ENCODE measurements at places on chromosomes 7 and 10.
A peak's percentile ranks its signal among the peaks of the same experiment; 100 is the strongest.

DNA sequence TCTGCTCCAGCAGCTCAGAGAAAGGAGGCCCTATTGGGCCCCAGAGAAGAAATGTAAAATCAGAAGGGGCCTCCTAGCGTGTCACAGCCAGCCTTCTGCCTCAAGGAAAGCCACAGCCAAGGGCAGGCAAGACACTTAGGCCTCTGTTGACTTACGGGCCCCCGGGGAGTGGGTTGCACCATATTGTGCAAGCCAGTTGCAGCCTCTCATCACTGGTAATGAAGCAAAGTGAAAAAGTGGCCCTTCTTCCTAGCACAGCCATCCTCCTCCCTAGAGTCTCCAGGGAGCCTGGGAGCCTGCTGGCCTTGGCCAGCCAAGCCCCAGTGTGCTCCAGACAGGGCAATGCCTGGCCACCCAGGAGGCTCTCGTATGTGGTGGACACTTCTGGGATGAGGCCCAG is 56.2 kb upstream of the GDF10 start:
- no peak for DNase-seq

GRCh38 chr10:126734015-126734414 is 63.5 kb upstream of the C10orf90 start:
- no peak for DNase-seq

- no peak for DNase-seq
Observed at GRCh38 chr7:36568452-36568849, 155.8 kb downstream of the AOAH start.

- no peak for DNase-seq
Observed at GRCh38 chr10:1048349-1048731, 579 bp downstream of the IDI1 start.

DNA sequence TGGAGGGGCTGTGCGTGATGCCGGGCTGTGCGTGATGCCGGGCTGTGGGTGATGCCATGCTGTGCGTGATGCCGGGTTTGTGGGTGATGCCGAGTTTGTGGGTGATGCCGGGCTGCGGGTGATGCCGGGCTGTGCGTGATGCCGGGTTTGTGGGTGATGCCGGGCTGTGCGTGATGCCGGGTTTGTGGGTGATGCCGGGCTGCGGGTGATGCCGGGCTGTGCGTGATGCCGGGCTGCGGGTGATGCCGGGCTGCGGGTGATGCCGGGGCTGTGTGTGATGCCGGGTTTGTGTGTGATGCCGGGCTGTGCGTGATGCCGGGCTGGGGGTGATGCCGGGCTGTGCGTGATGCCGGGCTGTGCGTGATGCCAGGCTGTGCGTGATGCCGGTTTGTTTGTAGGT is 128.9 kb downstream of the FAM53B start:
- DNase-seq = no peak

DNA sequence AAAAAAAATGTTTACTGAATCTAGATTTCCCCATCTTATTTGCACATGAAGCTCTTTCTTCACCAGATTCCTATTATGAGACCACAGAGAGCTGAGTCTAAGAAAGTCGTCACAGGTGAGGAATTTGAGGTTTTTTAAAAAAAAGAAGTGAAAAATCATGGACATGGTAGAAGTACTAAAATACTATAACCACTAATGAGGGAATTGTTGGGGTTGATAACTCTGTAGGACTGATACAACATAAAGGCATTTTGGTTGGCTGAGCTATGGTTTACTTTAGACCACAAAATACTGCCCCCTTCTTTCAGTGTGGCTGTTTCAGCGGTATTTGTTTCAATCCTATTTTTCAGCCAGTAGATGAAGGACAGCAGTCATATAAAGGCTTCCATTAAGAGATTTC is 1111.3 kb downstream of the TYW1 start:
- DNase-seq = no peak

- no peak for DNase-seq
Observed at GRCh38 chr7:90797596-90797995, 201.5 kb downstream of the CDK14 start.

- no peak for DNase-seq
Observed at GRCh38 chr10:75688506-75689300, 257.3 kb downstream of the LRMDA start.

GRCh38 chr7:115086146-115086841 is 164.4 kb downstream of the MDFIC start:
- DNase-seq = no peak

DNA sequence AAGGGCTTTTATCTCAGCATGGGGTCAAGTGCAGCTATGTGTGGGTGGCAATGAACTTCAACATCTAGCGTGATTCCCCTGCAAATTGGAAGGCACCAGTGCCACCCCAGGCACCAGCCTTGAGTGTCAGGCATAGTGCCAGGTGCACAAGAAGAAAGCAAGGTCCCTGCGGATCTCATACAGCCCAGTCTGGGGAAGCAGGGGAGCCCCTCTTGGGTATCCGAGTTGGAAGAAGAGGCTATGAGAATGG is 269.0 kb downstream of the RPS24 start:
- no peak for DNase-seq

DNA sequence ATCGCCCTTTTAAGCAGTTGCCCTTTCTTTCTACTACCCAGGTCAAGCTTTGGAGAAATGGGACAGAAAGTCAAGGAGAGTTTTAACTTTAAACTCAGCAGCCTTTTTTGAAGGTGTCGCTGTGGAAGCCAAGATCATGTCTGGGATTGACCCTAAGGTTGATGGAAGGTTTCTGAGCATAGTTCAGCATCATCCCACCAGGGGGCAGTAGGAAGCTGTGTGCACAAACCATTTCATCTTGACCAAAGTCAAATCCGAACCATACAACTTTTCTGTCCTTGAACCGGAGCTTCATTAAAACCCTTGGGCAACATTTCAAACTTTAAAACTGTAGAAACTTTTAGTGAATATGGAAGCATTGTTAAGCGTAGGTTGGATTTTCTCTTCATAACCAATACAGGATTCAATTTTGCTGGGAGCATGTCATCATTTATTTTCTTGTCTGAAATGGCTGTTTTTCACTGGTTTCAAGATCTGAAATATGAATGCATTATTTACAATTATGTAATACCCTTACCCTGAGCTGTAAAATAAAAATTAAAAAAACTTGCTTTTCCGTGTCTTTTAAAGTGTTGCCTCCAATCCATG is 214.4 kb upstream of the KIAA1217 start:
- DNase-seq = peak; percentile 14

DNA sequence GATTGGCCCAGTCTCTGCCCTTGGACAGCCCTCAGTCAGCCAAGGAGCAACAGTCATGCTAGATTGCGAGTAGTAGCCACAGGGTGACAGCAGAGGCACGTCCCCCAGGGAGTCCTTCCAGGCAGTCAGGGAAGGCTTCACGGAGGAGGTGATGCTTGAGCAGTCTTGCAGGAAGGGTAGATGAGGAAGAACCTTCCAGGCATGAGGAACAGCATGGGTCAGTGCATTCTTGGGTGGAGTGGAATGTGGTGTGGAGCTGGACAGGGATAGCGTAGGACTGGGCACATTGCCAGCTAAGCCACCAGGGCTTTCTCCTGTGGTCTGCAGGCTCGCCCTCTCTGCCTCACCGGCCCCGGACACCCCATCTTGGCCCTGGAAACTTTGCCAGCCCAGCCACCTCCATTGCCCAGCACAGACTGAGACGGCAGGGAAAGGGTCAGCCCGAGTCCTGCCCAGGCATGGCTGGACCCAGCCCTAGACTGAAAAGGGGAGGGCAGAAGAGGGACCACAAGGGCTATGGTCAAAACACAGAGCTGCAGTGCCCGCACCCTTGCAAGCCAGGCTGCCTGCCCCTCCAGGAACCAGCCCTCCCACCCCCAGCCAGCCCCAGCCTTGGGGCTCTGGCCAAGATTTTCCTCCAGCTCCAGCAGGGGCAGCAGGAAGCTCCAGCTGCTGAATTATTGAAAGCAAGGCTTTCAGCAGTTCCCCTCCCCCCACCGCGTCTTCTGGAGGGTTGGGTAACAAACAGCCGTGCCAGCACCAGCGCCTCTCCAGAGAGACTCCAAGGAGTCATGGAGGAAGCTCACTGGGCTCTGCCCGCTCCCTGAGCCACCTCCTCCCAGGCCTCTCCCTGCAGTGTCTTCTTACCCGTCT is 18.7 kb downstream of the SRRM3 start:
- DNase-seq = no peak

DNA sequence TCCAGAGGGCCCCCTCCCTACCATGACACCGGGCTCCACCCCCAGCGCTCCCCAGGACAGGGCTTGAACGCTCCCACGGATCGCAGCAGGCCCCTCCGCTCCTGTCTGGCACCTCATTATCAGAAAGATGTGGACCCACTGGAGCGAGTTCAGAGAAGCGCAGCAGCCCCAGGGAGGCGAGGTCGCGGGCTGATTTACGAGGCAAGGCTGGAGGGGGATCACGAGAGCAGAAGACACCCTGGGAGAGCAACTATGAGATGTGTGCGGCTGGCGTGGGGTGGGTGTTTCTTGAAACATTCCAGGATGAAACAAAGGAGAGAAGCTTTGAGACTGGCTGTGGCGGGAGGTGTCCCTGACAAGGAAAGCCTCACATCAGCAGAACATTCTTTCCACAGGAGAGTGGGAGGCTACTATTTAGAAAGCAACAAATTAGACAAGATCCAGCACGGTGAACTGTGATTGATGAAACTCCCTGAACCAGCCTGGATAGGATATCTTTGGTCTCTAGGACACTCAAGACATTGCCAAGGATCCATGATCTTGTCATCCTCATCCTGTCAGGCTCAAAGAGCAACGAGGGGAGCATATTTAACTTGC is 66.0 kb downstream of the JCAD start:
- DNase-seq = no peak

DNA sequence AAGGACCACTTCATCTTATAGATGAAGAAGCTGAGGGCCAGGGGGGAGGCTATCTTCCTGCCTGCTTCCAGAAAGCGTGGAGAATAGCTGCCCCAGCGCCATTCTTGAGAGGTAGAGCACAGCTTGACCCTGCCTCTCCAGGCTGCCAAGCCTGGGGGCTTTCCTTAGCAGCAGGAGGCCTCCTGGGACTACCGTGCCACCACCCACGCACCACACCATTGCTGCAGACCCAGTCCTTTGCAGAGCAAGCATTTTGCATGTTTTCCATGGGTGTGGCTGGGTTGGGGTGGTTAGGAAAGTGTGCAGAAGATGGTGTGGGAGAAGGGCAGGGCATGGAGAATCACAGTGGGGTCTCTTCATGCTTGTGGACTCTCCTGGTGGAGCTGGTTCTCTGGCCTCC is 64.9 kb downstream of the TBXAS1 start:
- DNase-seq = peak; percentile 9

DNA sequence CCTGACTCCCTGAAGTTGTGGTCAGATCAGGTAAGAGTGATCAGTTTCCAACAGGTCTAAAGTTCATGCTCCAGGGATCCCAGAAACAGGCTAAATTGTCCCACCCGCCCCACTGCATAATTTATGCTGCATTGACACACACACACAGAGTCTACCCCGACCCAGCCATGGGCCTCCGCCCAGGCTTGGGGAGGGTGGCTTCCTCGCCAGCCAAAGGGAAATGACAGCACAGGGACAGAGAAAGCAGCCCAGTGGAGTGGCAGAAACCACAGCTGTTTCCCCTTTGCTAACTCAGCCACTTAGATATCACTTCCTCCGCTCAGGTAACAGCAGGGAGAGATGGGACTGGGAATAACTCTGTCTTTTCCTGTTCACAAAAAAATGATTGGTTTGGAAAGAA is 9.4 kb downstream of the SH3PXD2A start:
- DNase-seq = peak; percentile 21

DNA sequence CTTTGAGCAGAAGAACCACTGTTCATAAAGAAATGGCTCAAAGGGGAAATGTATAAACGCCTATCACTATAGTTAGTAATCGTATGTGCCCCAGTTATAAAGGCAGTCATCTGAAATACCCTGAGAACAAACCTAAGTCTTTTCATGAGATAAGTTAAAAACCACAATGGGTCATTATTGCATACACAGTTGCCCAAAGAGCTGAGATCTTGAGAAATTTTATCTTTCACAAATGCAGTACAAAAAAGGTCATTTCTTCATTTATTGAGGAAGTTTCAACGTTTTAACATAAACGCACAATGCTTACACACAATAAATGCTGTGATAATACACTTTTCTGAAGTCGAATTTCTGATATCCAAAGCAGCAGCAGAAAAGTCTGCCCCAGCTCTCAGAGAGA is 114.4 kb downstream of the MICU1 start:
- no peak for DNase-seq

DNA sequence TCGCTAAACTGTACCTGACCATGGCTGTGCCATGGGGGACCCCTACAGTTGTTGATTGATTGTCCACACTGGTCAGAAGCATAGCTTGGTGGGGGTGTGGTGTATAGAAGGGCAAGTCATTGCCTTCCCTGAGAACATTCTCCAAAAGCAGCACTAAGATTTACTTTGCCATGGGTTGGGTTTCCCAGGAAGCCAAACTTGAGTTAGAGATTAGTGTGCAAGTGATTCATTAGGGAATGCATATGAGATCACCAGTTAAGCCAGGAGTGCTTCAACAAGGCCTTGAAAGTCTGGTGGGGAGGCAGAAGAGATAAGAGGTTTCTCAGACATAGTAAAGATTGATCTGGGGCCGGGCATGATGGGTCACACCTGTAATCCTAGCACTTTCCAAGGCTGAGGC is 21.4 kb upstream of the TPST1 start:
- no peak for DNase-seq

DNA sequence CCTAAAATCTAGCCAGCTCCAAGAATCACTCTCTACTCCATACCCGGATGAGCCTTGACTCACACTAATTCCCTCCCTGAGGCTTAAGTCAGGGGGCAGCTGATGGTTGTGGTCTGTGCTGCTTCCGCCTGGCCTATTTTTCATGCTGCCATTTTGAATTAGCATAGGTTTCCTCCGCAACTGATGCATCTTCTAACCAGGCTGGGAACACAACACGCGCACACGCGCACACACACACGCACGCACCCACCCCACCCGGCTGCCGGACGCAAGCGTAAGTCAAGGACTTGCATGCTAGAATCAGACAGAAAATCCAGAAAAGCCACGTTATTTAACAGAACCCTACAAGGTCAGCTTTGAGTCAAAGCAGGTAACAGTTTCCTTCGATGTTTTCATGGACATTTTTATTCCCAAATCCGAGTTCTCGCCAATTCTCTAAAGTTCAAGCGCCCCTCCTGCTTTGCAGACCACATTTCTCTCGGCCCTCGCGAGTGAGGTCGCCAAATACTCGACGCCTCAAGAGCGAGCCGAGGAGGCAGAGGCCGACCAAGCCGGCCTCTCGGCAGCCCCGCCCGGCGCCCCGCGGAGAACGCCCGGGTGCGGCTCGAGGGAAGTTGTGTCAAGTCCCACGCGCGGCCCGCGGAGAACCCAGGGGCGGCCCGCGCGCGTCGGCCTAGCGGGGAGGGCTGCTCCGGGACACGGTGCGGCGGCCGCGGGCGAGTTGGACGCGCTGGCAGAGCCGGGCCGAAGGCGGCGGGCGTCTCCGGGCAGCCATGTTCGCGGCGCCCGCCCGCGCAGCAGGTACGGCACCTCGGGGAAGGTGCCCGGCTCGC is 961 bp downstream of the SCRN1 start:
- DNase-seq = peak; percentile 58

DNA sequence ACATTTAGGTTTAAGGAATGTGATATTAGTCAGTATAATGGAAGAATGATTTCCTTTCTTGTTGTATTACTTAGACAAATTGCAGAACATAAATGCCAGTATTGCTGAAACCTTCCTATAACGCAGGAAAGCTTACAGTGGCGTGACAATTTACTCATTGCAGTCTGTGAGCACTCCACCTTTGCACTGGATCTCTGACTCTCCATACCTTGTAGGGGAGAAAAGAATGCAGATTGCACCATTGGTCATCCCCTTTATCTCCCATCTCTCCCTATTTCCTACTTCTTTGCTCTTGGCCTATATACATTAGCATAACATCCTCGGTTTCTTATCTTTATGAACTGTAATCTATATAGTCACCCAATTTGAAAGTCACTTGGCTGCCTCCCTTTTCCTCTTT is 28.1 kb upstream of the HYAL4 start:
- no peak for DNase-seq

- no peak for DNase-seq
Observed at GRCh38 chr7:9718071-9718661, 1255.5 kb upstream of the PHF14 start.
